ENCODE measurements at places on chromosomes 4 and X.

DNA sequence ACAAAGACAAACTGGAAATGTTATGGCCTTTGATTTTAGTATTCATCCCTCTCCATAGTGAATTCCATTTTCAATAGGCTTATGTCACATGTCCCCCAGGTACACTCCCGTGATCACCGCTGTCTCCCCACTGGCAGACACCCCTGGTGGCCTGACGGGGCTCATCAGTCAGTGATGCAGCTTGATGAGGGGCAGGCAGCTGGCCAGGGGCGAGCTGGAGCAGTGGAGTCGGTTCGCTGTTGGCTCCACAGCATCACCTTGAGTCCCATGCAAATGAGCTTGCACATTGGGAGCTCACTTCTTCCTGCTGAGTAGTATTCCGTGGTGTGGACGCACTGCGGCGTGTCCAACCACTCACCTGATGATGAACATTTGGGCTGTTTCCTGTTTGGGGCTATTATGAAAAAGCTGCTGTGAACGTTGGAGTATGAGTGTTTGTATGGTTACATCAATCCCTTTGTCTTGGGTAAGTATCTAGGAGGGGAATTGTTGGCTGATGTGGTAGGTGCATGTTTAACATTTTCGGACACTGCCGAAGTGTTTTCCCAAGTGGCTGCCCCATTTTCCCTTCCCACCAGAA lies 5.2 kb downstream of the TREX2 start:
- ATAC-seq, result peak; percentile 19

- no peak for ATAC-seq
Observed at GRCh38 chrX:39677585-39677977, 420.2 kb downstream of the BCOR start.

DNA sequence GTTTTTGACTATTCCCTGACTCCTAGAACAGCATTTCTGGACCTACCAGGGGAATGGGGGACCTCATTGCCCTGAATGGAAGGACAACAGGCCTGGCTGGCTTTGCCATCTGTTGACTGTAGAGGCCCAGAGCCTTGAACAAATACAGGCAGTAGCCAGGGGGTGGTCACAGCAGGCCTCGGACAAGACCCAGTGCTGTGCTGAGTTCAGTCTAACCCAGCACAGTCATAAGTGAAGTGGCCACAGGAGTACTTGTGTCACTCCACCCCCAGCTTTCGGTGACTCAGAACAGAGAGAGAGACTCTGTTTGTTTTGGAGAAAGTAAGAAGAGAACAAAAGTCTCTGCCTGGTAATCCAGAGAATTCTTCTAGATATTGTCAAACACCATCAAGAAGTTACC lies 310.0 kb downstream of the PRR32 start:
- ATAC-seq, result no peak

- ATAC-seq, result no peak
Observed at GRCh38 chr4:924107-925096, 7.7 kb downstream of the GAK start.

DNA sequence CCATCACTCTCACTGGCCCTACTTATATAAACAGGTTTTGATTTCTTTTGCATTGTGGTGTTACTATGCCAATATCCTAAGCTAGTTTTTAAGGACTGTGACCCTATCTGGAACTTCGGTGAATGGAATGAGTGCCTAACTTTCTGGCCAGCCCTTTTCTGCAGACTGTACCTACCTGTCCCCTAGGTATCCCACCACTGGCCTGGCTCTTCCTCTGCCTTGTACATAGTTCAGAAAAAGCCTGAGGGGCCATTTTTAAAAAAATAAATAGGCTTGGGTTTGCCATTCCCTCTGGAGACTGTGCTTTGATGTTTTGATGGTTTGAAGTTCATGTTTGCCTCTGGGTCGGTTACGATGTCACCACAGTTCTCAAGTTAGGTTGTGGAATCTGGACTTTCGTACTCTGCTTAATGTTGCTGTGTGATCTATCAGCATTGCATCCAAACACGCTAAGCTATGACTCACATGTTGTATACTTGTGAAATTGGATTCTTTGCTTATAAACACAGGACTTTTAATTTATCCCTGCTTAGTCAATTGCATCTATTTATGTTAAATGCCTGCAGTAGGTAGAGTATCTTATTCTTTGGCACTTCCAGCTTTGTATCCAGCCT lies 182.0 kb downstream of the ANKRD50 start:
- ATAC-seq, result no peak

GRCh38 chrX:46572340-46572936 lies 1.1 kb upstream of the CHST7 start:
- no peak for ATAC-seq

GRCh38 chrX:112687189-112687691 lies 7.5 kb upstream of the LHFPL1 start:
- ATAC-seq, result no peak

DNA sequence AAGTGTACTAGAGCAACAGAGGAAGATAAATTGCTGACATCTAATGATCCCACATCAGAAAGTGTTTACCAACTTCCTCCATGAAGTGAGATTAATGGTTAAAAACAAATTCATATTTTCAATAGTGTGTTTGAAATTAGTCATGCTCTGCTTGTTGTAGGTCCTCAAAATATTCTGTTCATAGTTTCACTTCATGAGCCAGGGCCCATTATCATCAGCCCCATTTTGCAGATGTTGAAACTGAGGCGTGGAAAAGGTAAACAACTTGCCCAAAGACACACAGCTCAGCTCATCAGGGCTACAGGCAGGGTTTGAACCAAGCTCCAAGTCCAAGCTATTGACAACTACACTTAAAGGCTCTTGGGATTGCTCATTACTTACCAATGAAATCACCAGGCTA lies 103.5 kb upstream of the PPARGC1A start:
- ATAC-seq, result no peak

GRCh38 chr4:120018786-120019185 lies 47.9 kb downstream of the MAD2L1 start:
- ATAC-seq, result no peak

DNA sequence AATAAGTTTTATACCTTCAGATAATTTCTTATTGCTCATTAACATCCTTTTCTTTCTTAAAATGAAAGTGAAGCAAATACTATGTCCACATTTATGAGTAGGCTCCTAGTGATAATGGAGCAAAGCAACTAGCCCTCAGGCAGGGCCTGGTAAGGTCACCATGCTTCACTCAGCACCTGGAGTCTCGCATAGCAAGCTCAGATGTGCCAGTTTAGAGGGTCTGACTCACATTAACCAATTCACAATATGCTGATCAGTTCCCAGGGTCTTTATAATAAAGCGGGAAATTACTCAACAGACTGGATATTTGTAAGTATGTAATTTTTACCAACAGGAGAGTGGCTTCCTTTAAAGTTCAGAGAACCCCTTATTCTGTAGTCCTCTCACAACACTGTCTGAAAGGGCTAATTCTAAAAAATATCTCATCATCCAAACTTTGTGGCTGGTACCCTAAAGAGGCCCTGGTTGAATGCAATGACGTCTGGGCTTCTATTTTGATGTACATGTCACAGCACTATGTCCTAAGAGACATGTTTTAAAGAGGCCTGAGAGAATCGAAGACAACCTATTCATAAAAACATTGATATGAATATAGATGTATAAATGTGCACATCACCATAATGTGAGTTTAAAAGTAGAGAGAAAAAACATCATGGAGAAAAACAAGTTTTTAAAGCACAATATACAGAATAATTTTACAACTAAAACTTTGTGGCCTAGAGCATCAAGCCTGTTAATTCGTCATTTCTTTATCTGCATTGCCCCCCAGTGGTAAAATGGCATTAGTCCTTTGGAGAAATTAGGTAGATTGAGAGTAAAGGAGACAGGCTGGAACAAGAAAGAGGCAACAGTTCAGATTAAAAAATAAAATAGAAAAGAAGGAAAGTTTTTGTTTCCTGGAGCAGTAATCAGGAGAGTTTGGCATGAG lies 44.3 kb downstream of the IL21 start:
- ATAC-seq, result no peak

DNA sequence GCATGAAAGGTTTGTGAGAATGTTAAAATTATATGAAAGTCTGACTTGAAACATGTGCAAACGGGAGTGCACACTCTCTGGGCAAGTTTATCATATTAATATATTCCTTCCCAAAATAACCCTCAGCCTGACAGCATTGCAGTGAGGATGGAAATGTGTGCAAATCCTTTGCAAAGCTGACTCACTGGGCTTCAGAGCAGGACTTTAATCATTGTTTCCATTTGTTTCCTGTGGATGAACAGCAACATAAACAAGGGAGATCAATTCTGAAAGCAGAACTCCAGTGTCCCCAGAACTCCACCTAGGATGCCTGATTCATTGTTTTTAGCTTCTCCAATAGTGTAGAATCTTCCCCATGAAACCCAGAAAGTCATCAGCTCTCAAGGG lies 32.9 kb downstream of the SLC2A9 start:
- no peak for ATAC-seq

DNA sequence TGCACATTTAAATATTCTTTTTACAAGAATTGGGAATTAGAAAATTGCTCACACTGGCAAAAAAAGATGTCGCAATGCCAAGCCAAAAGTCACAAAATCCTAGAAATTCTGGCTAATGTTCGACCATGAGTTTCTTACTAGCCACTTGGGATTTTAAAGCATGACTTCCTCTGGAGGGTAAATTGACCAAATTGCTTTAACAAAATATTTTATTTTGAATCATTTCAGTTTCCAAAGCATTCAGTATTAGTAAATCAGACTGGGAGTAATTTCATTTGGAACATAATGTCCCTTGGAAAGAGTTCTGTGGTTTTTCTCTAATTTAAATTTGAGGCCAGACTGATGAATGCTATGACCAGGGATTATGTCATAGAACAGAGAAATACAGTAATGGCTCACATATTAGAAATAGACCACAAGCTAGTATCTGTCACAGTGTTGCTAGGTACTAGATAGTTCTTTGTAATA lies 7.6 kb upstream of the CXCL5 start:
- no peak for ATAC-seq

GRCh38 chr4:189809241-189809735 lies 131.4 kb upstream of the FRG1 start:
- no peak for ATAC-seq

GRCh38 chr4:5788144-5788543 lies 77.1 kb downstream of the EVC start:
- ATAC-seq, result no peak

DNA sequence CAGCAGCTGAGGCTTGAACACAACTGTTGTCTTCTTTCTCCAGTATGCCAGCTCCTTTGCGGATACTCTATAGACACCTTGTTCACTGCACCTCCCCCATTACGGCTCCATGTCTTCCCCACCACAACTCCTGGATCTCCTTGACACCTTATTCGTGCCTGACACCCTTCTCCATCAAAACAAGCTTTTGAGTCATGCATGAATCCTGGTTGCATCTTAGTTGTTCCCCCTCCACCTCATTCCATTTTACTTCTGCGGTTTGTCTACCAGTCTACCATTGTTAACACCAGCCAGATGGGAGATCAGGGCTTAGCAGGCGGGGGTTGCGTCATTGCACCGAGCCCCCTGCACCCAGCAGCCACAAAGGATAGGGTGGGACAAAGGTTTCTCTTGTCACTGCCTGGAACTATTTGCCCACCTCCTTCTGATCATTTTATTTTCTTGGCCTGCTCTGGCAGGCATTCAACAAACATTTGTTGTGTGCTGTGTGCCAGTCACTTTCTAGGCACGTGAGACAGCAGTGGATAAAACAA lies 2.0 kb upstream of the CDK16 start:
- ATAC-seq, result no peak

- no peak for ATAC-seq
Observed at GRCh38 chr4:732486-732885, 26.9 kb downstream of the PCGF3 start.

All from esophagus mucosa (tissue), 1 donor.